Urinary bladder (tissue), 4 donors: ENCODE measurements at places on chromosomes 3 and 15. TPM values are rescaled to one million over a fixed set of nuclear protein-coding genes. Genes with fewer than 3 reads are reported as not detected.

SV2B gene
- total RNA-seq, result 4.5 TPM

GNB4 gene
- 124 TPM for total RNA-seq

TRPM1 gene
- not detected for total RNA-seq

THRB gene
- 14.8 TPM for total RNA-seq

LARP6 gene
- 6.9 TPM for total RNA-seq

TBCCD1 gene
- 20.6 TPM for total RNA-seq

CMTM7 gene
- 8.7 TPM for total RNA-seq

ZNF654 gene
- 54.7 TPM for total RNA-seq

WDR93 gene
- not detected for total RNA-seq

FANCD2OS gene
- total RNA-seq, result not detected

GRCh38 chr3:108292450-108292849 is 3.9 kb upstream of the HHLA2 start:
- DNase-seq, result no peak

DNA sequence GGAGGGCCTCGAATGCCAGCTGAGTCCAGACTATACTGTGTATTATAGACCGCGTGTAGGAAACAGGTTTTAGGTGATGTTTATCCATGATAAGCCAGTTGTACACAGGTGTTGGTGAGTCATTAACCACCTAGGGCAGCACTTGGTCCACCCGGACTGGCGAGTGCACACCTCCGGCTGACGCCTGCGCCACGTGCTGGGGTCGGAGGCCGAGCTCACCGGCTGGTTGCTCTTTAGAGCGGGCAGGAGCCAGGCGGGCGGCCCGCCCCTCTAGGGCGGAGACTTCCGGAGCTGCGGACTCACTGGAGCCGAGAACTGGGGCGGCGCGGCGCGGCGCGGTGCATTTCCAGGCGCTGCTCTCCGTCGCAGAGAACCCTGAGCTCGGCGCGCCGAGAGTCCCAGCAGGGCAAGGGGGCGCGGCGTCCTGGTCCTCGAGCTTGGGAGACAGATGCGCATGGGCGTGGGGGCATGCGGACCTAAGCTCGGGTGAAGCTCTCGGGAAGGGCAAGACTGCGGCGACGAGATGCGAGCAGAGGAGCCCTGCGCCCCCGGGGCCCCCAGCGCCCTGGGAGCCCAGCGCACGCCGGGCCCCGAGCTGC is at the start of gene ESYT3:
ESYT3 (plus strand) TSS at position 341 of the 599 bp plus-strand sequence; CDS start at position 524, 183 bp downstream.
- peak; percentile 10 for DNase-seq

- DNase-seq, result no peak
Observed at GRCh38 chr15:67472957-67473356, 48.0 kb upstream of the C15orf61 start.

- DNase-seq, result no peak
Observed at GRCh38 chr3:144429719-144430121, 458.1 kb downstream of the DIPK2A start.

GRCh38 chr15:98996169-98996568 is 11.4 kb downstream of the PGPEP1L start:
- no peak for DNase-seq

DNA sequence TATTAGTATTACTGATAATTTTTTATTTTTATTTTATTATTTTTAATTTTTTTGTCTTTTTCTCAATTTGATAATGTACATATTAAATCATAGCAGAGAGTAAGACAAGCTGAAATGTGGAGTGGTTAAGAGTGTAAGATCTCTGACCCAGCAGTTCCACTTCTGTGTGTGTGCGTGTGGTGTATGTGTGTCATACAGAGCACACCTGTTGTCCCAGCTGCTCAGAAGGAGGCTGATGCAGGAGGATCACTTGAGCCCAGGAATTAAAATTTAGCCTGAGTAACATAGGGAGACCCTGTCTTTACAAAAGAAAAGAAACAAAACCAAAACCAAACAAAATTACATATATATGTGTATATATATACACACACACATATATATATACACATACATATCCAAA is 1.4 kb upstream of the CIDEC start:
- no peak for DNase-seq

GRCh38 chr3:140467796-140468315 is 210.0 kb upstream of the TRIM42 start:
- no peak for DNase-seq

GRCh38 chr3:28761375-28761774 is 412.8 kb upstream of the AZI2 start:
- DNase-seq, result no peak

DNA sequence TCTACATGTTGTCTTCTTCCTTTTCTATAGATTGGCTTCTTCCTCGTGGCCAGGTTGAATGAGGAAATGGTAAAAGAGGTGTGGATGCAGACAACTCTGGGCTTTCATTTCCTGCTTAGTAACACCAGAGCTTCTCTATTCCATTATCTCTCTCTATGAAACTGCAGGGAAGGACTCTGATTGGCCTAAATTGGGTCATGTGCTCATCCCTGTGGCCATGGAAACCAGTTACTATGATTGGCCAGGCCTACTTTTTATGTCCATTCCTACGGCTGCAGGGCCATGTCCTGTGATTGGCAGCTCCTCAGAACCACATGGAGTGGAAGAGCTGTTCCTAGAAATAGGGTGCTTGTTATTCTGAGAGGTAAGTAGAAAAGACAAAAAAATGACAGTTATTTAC is 486.9 kb upstream of the ADAMTS9 start:
- DNase-seq, result no peak

DNA sequence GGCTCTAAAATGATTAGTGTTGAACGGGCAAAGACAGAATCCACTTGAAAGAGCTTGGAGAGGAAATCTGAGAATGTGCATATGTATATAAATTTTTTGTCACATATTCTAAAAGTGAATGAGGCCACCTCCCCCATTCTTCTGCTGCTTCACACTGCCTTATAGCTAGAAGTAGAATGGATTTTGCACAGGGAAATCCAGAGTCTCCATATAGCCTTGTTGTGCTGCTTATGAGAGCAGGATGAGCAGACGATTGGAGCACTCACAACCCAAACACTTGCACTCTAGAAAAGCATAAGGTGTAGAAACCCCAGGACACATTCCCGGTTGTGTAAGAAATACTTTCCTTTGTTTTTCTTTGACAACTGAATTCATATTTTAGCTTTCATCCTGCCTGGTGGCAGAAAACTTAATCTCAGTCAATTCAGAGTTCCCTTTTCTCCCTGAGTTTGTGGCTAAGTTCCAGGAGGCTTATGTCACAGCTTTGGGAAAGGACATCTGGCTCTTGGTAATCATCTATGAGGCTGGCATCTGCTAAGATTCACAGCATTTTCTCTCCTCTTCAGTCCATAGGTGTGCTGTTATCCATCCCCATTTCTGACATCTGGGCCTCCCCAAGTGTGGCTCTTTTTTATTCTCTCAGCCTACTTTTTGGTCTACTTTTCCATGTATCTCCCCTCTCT is 188.4 kb upstream of the PFN2 start:
- no peak for DNase-seq

GRCh38 chr3:146705225-146705624 is 100.1 kb upstream of the PLSCR5 start:
- no peak for DNase-seq

DNA sequence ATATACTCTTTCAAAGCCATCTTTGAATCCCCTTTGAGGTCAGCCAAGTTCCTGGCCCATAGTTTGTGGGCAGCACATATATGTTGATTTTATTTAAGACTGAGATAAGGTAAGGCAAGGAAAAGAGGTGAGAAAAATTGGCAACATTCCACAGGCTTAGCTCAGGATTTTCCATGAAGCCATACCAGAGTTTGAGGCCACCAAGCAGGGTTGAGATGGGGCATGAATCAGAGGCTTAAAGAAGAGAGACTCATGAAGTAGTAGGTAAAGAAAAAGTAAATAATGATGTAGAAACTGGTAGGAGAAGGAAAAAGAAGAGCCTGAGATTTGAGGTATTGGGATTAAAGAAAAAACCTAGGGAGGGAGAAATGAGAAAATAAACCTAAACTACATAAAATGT is 89.2 kb downstream of the MYO5A start:
- DNase-seq, result no peak

DNA sequence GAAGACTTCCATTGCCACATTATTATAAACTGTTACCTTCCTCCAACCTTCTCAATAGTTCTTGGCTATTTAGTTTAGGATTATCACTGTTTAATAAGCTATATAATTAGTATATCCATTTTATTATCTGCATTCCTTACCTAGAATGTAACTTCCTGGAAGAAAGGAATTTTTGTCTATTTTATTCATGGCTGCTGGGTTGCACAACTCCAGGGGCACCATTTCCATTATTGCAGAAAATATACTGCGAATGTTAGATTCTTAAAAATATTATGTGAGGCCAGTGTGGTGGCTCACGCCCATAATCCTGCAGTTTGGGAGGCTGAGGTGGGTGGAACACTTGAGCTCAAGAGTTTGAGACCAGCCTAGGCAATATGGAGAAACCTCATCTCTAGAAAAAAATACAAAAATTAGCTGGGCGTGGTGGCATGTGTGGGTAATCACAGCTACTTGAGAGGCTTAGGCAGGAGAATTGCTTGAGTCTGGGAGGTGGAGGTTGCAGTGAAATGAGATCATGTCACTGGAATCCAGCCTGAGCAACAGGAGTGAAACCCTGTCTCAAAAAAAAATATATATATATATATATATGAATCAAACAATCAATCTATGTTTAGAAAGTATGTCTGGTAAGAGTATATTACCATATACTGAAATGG is 19.9 kb downstream of the CLDN1 start:
- no peak for DNase-seq

GRCh38 chr3:36904641-36905040 is 40.2 kb downstream of the TRANK1 start:
- no peak for DNase-seq

DNA sequence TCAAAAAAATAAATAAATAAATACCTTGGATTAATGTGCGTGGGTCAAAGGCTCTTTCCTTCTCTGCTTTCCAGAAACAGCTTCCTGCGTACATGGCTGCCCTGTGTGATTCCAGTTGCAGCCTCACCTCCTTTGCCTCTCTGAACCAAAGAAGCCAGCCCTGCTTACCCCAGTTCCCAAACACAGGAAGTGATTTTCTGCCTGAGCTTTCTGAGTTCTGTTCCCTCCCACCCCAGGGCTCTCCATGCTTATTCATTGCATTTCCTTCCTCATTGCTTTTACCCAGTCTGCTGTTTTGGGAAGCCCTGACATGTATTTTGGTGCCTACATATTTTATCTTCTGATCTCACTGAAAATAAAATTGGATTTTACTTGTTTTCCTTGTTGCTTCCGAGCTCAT is 15.4 kb downstream of the ZSCAN2 start:
- no peak for DNase-seq

DNA sequence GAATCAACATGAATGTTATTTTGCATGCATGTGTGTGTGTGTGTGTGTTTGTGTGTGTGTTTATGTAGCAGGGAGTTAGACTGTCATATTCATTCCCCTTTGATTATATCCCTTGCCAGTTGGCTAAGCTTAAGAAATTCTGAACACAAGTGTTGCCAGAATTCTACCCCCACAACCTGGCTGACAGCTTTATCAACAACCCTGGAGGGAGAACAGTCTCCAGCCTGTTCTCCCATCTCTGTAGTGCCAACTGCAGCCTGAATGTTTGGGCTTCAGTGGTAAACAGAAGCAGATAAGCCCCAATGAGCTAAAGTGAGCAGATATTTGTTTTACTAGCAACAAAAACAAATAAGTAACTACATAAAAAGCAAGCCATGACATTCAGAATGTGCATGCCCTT is 162.6 kb upstream of the ABI3BP start:
- DNase-seq, result no peak

GRCh38 chr3:99825004-99825640 is 7.5 kb downstream of the CMSS1 start:
- no peak for DNase-seq

- peak; percentile 23 for DNase-seq
Observed at GRCh38 chr3:189508784-189509501, 122.2 kb upstream of the TP63 start.

DNA sequence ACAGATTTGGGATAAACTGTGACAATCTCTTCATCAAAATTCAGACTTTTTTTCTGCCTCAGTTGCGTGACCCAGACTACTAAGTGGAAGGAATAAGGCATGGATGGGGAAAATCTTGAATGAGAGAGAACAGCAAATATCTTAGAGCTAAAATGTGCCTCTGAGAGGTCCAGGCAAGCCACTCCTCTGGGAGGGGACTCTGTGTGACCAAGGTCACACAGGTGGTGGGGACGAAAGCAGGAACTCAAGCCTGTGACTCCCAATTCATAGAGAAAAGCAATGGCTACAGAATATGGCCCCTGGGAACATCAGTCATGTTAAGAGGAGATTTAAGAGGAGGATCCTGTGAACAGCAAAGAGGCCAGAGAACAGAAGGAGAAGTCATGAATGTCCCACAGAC is 268.1 kb downstream of the FOXP1 start:
- DNase-seq, result no peak

DNA sequence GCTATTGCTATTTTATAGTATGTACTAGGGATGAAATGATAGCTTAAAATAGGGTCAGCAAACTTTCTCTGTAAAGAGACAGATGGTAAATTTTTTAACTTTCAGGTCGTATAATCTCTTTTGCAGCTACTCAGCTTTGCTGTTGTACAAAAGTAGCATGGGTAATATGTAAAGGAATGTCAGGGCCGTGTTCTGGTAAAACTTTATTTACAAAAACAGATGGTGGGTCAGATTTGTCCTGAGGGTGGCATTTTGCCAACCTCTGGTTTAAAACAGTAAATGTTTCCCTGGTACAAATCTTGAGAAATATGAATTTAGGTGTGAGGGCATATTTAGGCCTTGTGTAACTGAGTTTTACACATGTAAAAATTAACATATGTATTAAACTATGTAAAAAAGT is 18.6 kb downstream of the NMD3 start:
- DNase-seq, result no peak
